NCI-H146 (cell line): ENCODE measurements at places on chromosomes 2 and 18.
A peak's percentile ranks its signal among the peaks of the same experiment; 100 is the strongest.

DNA sequence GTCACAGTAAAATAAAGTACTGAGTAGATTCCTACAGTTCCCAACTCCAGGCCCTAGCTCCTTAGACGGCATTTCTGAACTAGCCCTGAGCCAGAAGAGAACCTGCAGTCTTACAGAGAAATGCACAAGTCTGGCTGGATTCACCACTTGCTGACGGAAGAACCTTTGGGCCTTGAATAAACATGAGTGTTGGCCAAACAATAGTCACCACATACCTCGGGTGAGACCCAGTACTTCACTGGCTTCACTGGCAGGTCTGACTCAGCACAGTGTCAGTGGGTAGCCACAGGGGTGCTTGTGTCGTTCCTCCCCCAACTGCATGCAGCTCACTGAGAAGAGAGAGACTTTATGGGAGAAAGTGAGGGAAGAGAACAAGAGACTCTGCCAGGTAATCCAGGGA is 88.9 kb downstream of the TMEM185B start:
- DNase-seq: no peak

DNA sequence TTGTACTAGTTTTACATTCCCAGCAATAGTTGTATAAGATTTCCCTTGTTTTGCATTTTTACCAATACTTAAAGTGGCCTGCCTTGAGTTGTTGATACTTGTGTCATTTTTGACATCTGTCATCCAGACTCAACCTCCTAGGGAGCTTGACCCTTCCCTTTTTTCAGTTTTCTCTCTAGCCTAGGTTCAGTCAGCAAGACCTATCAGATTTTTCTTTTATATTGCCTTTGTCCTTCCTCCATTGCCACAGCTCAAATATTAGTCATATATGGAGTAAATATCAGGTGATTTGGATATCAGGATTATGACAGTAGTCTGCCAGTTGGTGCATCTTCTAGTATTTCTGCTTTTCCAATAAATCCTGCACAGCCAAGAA is 13.4 kb downstream of the CENPO start:
- DNase-seq: no peak

GRCh38 chr2:52500561-52500960 is 1267.0 kb upstream of the CHAC2 start:
- no peak for DNase-seq

GRCh38 chr2:208552943-208553342 is 146.4 kb downstream of the PTH2R start:
- no peak for DNase-seq

DNA sequence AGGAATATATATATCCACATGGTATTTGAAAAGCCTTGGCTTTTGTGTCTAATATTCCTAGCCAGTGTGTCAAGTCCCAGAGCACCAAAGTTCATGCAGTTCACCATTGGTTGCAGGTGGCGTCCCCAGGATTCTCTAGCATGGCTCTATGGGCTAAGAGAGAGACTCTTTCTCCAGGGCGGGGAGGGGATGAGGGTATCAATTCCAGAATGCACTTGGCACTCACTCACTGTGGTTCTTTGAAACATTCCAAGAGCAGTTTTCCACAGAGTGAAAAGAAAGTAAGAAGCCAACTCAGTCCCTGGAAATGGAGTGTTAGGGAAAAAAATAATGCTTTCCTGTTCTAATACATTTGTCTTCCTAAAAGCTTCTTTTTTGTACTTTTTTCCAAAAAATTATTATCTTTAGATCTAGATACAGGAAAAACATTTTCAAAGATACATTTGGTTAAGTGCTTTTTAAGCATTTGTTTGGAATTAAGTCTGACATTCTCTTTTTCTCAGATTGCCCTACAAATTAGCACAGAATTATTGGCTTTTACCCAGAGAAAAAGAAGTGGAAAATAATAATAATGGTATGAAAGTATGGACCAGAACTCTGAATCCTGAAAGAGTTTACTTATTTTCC is 239.9 kb downstream of the PAX3 start:
- no peak for DNase-seq

DNA sequence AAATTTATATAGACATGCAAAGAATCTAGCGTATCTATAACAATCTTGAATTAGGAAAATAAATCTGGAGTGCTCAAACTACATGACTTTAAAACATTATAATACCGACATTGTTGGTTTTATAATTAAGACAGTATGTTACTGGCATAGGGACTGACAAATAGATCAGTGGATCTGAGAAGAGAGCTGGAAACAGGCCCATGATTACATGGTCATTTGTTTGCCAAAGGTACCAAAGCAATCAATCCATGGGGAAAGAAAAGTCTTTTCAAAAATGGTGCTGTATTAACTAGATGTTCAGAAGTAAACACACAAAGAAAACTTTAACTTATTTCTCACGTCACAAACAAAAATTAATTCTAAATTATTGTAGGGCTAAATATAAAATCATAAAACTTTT is 124.2 kb downstream of the BCL2L11 start:
- no peak for DNase-seq

DNA sequence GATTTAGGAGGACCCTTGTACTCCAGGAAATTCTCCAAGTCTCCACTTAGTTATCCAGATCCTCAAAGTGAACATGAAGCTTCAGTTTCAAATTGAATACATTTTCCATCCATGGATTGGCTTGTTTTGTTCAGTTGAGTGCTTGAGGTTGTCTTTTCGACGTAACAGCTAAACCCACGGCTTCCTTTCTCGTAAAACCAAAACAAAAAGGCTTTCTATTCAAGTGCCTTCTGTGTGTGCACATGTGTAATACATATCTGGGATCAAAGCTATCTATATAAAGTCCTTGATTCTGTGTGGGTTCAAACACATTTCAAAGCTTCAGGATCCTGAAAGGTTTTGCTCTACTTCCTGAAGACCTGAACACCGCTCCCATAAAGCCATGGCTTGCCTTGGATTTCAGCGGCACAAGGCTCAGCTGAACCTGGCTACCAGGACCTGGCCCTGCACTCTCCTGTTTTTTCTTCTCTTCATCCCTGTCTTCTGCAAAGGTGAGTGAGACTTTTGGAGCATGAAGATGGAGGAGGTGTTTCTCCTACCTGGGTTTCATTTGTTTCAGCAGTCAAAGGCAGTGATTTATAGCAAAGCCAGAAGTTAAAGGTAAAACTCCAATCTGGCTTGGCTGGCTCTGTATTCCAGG is at the start of gene CTLA4:
Gene CTLA4, plus strand, starts transcription at position 211 of the 640 bp plus-strand sequence. Its CDS starts 172 bp downstream, at position 383.
- no peak for DNase-seq

- DNase-seq: no peak
These were observed 602.1 kb upstream of the SYT4 start for GRCh38 chr18:43879415-43879814.

DNA sequence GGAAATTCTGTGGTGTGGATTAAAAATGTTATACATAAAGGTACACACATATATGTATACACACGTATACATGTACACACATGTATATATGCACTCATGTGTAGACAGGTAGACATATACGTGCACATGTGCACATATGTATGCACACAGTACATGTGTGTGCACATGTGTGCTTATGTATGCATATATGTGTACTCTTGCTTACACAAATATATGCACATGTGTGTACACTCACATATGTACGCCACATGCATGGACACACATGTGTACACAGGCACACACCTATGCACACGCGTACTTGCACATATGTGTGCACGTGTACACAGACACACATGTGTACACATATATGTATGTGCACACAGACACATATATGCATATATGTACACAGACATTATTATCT is 142.8 kb upstream of the SALL3 start:
- DNase-seq: no peak

GRCh38 chr2:162435676-162436075 is 91.7 kb downstream of the GCA start:
- peak; percentile 15 for DNase-seq

- no peak for DNase-seq
These were observed 267.3 kb upstream of the MC4R start for GRCh38 chr18:60639836-60640235.

DNA sequence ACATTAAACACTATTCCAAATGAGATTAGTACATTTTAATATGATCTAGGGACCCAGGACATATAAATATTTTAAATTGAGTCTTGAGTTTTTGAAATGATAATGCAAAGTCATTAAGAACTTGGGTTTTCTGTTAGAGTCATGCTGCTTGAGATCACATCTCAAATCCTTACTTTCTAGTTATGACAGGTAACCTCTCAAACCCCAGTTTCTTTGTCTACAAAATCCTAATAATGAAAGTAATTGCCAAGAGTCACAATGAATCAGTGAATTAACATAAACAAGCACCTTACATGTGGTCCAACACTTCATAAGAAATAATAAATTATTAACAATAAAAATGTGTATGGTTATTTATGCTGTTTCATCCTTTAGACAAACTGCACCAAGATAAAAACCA is 607.6 kb downstream of the LRP1B start:
- no peak for DNase-seq

- no peak for DNase-seq
These were observed 11.2 kb upstream of the STK17B start for GRCh38 chr2:196182439-196183171.

GRCh38 chr2:189719571-189719970 is 43.0 kb downstream of the OSGEPL1 start:
- DNase-seq: no peak
